Left renal pelvis (tissue), 4 donors: ENCODE measurements at places on chromosomes 12 and 14. TPM values are rescaled to one million over a fixed set of nuclear protein-coding genes. Genes with fewer than 3 reads are reported as not detected.

DNA sequence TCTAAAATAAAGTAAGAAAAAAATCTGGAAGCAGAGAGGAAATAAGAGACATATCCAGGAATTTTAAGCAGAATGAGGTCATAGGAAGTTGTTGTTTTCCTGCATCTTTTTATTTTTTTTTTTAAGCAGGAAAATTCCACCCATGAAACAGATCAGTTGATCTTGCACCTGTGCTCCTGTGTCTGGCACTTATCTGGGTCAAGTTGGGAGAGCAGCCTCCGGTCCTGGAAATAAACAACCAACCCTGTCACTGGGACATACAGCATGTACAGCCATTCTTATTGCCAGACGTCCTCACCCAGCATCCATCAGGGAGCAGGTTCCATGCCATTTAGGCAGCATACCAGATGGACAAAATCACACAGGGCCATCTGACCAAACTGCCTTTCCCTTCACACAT is 266.0 kb upstream of the BTG1 start:
- DNase-seq: no peak

DNA sequence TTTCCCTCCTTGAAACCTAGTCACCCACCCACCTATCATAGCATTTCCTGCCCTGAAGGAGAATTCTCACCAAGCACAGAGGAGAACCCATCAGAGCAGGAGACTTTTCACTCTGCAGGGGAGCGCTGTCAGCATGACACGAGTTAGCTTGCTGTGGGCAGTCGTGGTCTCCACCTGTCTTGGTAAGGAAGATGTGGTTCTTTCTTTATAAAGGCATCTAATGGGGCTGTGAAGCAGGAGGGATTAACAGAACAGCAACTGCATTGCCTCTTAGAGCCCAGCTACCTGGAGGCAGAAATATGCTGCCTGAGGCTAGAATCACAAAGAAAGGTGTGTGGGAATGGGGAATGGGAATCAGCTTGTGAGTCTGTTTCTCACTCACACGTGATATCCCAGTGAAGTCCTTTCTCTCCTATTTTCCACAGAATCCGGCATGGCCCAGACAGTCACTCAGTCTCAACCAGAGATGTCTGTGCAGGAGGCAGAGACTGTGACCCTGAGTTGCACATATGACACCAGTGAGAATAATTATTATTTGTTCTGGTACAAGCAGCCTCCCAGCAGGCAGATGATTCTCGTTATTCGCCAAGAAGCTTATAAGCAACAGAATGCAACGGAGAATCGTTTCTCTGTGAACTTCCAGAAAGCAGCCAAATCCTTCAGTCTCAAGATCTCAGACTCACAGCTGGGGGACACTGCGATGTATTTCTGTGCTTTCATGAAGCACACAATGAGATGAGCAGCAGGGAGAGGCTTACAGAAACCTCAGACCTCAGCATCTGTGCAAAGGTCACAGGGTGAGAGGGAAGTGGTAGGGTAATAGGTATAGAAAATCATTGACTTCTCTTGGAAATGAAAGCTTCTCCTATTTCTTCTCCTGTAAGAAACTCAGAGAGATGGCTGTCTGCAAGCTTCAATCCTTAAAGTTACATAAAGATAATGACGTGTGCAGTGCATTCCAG is 316.9 kb downstream of the DAD1 start:
- no peak for DNase-seq

DNA sequence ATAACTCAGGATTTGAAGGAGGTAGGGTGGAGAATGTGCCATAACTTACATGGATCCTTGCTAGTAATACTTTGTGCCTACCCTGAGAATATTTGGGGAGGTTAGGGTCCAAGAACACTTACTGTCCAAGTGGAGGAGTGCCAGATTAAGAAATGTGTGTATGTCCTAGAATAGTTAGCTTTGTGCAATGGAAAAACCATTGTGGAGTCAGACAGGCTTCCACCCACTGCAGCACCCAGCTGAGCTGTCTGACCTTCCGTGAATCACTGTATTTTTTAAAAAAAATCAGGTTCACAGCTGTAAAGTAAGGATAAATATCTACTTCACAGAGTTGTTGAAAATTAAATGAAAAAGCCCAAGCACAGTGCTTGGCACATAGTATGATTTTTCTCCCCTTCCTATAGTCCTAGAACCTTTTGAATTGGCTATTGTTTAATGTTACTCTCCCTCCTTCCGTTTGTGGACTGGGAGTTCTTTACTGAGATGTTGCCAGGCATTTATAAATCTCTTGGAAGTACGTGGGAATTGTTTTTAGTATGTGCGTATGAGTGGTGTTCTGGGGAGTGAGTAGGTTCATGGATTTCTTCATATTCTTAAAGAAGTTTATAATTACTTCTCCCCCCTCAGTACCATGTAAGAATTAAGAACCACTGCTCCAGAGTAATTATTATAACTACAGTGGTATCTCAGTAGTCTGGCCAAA is 9.2 kb downstream of the RAB21 start:
- no peak for DNase-seq

DNA sequence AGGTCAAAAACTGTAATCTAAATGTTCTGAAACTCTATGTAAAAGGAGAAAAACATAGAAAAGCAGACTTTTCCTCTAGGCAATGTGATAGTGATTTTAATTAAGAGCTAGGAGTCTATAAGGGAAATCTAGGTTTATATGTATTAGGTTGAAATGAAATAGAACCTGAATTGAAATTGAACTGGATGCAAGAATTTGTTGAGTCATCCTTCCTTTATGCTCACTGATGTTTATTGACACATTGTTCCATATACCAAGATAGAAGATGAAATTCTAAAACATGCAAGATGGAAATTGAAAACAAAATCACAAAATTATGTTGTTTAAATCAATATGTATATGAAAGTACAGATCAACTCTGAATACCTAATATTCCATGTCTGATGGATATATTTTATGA is 170.4 kb upstream of the FLRT2 start:
- DNase-seq: no peak

DNA sequence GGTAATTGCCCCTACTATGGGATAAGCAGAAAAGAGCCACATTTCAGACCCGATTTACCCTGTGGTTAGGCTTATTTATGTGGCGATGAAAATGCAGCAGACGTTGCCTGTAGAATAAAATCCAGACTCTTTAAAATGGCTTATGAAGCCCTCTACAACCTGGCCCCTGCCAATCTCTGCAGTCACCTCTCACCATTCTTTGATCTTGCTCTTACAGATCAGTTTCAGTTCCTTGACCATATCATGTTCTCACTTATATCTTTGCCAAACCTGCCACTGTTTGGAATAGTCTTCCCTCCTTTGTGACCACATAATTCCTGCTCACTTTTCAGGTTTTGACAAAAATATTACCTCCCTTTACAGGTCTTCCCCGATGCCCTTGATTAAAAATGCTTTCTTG is 264.3 kb upstream of the GARIN6 start:
- DNase-seq: no peak

DNA sequence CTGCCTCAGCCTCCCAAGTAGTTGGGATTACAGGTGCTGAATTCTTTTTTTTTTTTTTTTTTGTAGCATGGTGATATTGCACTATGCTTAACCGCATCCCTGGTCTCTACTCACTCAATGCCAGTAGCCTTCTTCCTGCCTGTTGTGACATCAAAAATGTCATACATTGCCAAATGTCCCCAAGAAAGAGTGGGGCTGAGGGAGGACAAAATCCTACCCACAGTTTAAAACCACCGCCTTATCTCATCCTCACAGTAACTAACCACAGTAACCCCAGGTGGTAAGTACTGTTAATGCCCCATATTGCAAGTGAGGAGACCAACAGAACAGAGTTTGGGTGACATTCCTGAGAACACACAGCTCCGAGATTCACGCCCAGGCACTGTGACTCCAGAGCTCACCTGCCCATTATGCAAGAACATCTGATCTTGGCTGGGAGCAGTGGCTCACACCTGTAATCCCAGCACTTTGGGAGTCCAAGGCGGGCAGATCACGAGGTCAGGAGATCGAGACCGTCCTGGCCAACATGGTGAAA is 19.6 kb downstream of the MORN3 start:
- no peak for DNase-seq

Gene BAG5
- polyA plus RNA-seq: 34.6 TPM

Gene DEPDC4
- polyA plus RNA-seq: 7.3 TPM

Gene MSI1
- 27.1 TPM for polyA plus RNA-seq

Gene SMAGP
- polyA plus RNA-seq: 11.2 TPM

Gene TCL1B
- 0.38 TPM for polyA plus RNA-seq

Gene PGF
- 12.5 TPM for polyA plus RNA-seq

Gene TAS2R14
- 2.8 TPM for polyA plus RNA-seq

Gene GNPTAB
- 35.8 TPM for polyA plus RNA-seq

Gene SLC6A15
- 0.82 TPM for polyA plus RNA-seq

Gene GARIN6
- polyA plus RNA-seq: not detected
